ENCODE measurements at places on chromosomes 3 and 15. TPM values are rescaled to one million over a fixed set of nuclear protein-coding genes. Genes with fewer than 3 reads are reported as not detected.

The GPR160 gene
- 8.6 TPM for total RNA-seq

The RTP1 gene
- total RNA-seq: not detected

The GPR171 gene
- 0.48 TPM for total RNA-seq

The FAM81A gene
- 1.5 TPM for total RNA-seq

GRCh38 chr3:25719321-25719720, 54.6 kb upstream of the TOP2B start:
- H3K27ac ChIP-seq: no peak overlapping the region
- H3K36me3 ChIP-seq: no peaks in the 10 kb centered on the region
- no peak overlapping the region for H3K4me3 ChIP-seq

- H3K27me3 ChIP-seq: no peaks in the 10 kb centered on the region
- DNase-seq: no peak
- H3K27ac ChIP-seq: no peak overlapping the region
- H3K36me3 ChIP-seq: no peaks in the 10 kb centered on the region
- no peak overlapping the region for H3K4me3 ChIP-seq
Measured at GRCh38 chr3:12438318-12438717, 46.0 kb upstream of the TSEN2 start.

DNA sequence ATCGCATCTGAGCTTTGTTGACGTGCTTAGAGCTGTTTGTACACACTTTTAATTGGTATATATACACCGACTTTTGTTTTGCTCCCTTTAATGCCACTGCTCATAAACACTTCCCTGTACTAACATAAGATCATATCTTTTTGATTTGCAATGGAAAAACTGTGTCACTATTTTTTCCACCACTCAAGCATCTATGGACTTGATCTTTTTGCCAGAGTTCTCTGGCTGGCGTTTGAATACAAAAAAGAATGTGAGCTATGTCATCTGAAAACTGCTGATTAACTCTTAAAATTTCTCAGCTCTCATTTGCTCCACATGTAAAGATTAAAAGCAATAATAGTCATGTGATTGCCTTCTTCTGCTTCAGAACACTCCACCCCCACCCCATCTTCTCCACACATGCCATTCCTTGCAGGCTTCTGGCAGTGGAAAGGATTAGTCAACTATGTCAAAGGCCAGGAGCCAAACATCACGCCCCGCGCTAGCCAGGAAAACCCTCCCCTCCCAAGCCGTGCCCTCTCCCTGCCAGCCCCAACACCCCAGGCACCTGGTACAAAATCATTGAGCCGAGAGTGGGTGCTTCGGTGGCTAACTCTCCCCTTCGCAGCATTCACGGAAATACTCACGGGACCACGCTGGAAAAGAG, 123.4 kb upstream of the MEF2A start:
- no peaks in the 10 kb centered on the region for H3K27me3 ChIP-seq
- peaks cover 7% of the 10 kb centered on the region for H3K4me1 ChIP-seq
- H3K36me3 ChIP-seq: no peaks in the 10 kb centered on the region
- H3K4me3 ChIP-seq: no peak overlapping the region
- DNase-seq: peak; percentile 57

GRCh38 chr15:57911247-57911646, 154.3 kb downstream of the ALDH1A2 start:
- no peak overlapping the region for H3K4me3 ChIP-seq
- H3K27ac ChIP-seq: no peak overlapping the region
- no peaks in the 10 kb centered on the region for H3K4me1 ChIP-seq
- H3K27me3 ChIP-seq: no peaks in the 10 kb centered on the region
- no peak for DNase-seq

All from uterus (tissue), 4 donors.